ENCODE measurements at places on chromosomes 7 and 10.

DNA sequence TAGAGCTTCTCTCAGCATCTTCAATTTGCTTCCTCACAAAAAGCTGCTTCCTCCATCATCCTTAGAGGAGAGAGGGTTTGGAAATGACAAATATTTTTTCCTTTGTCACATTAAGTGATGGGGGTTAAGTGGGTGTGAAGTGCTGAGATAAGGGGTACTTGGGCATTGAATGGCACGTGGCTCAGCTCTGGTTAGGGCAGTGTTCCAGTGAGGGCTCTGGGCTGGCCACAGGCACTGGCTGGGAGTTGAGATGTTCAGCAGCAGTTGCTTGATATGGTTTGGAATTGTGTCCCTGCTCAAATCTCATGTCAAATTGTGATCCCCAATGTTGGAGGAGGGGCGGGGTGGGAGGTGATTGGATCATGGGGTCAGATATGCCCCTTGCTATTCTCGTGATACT is 33.7 kb upstream of the CHCHD3 start:
- peaks cover 11% of the 10 kb centered on the region for H3K27me3 ChIP-seq
- H3K4me1 ChIP-seq = no peaks in the 10 kb centered on the region
- H3K36me3 ChIP-seq = no peaks in the 10 kb centered on the region
- H3K4me3 ChIP-seq = no peak overlapping the region

- H3K36me3 ChIP-seq = no peaks in the 10 kb centered on the region
- no peak for DNase-seq
- H3K27me3 ChIP-seq = peaks cover 2% of the 10 kb centered on the region
- no peaks in the 10 kb centered on the region for H3K4me1 ChIP-seq
Measured at GRCh38 chr10:23505797-23506465, 67.1 kb downstream of the OTUD1 start.

GRCh38 chr10:109250152-109250551 is 673.2 kb downstream of the XPNPEP1 start:
- H3K36me3 ChIP-seq = no peaks in the 10 kb centered on the region
- no peaks in the 10 kb centered on the region for H3K4me1 ChIP-seq
- H3K27ac ChIP-seq = no peak overlapping the region
- no peak for DNase-seq
- no peaks in the 10 kb centered on the region for H3K27me3 ChIP-seq

- H3K27ac ChIP-seq = no peak overlapping the region
- H3K4me3 ChIP-seq = no peak overlapping the region
- no peak for DNase-seq
- no peaks in the 10 kb centered on the region for H3K4me1 ChIP-seq
Measured at GRCh38 chr10:33309406-33309805, 25.1 kb downstream of the NRP1 start.

GRCh38 chr10:126011995-126012394 is 115.6 kb downstream of the FANK1 start:
- H3K27ac ChIP-seq = no peak overlapping the region
- no peak for DNase-seq
- H3K4me1 ChIP-seq = no peaks in the 10 kb centered on the region
- no peaks in the 10 kb centered on the region for H3K36me3 ChIP-seq

DNA sequence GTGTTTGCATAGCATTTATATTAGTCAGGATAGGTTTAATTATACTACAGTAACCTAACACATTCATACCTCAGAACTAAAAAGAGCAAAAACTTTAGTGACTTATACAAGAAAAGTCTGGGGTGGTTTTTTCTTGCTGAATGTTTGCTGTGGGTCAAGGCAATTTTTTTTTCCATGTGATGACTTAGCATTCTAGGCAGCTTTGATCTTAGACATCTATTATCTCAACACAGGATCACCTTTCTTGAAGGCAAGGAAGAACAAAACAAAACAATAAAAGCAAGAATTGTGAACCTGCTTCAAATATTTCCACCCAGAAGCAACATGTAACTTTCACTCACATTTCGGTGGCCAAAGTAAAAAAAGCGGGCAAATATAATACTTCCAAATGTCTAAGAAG is 20.7 kb upstream of the CBLL1 start:
- no peaks in the 10 kb centered on the region for H3K36me3 ChIP-seq
- DNase-seq = no peak

DNA sequence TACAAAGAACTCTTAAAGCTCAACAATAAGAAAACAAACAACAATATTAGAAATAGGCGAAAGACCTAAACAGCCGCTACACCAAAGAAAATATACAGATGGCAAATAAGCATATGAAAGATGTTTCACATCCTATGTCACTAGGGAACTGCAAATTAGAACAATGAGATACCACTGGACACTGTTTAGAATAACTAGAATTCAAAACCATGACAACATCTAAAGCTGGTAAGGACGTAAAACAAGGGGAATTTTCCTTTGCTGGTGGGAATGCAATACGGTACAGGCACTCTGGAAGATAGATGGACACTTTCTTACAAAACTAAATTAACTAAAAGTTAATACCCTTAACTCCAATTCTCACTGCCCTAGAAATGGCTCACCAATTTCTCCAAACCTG is 44.5 kb downstream of the THSD7A start:
- H3K4me3 ChIP-seq = no peak overlapping the region
- no peaks in the 10 kb centered on the region for H3K27me3 ChIP-seq
- H3K27ac ChIP-seq = no peak overlapping the region
- no peaks in the 10 kb centered on the region for H3K36me3 ChIP-seq
- H3K4me1 ChIP-seq = no peaks in the 10 kb centered on the region

GRCh38 chr10:110181911-110182310 is 25.5 kb upstream of the MXI1 start:
- peaks cover 23% of the 10 kb centered on the region for H3K27me3 ChIP-seq
- no peaks in the 10 kb centered on the region for H3K36me3 ChIP-seq
- no peaks in the 10 kb centered on the region for H3K4me1 ChIP-seq

GRCh38 chr10:3226960-3227744 is 54.6 kb upstream of the PITRM1 start:
- no peaks in the 10 kb centered on the region for H3K27me3 ChIP-seq
- no peaks in the 10 kb centered on the region for H3K36me3 ChIP-seq
- DNase-seq = no peak
- H3K27ac ChIP-seq = no peak overlapping the region
- peaks cover 23% of the 10 kb centered on the region for H3K4me1 ChIP-seq

GRCh38 chr10:113084031-113084430 is 134.0 kb downstream of the TCF7L2 start:
- H3K27ac ChIP-seq = no peak overlapping the region
- no peaks in the 10 kb centered on the region for H3K27me3 ChIP-seq
- no peak for DNase-seq
- H3K4me1 ChIP-seq = no peaks in the 10 kb centered on the region
- H3K36me3 ChIP-seq = no peaks in the 10 kb centered on the region

- peak; percentile 93 for DNase-seq
- peak overlapping the region; percentile 91 for H3K27ac ChIP-seq
- H3K4me1 ChIP-seq = peaks cover 45% of the 10 kb centered on the region
- no peaks in the 10 kb centered on the region for H3K27me3 ChIP-seq
- H3K4me3 ChIP-seq = peak overlapping the region; percentile 61
- peaks cover 19% of the 10 kb centered on the region for H3K36me3 ChIP-seq
Measured at GRCh38 chr10:102660888-102661657, 16.8 kb downstream of the TRIM8 start.

GRCh38 chr10:8404721-8405120 is 350.2 kb downstream of the GATA3 start:
- H3K27me3 ChIP-seq = no peaks in the 10 kb centered on the region
- peak; percentile 62 for DNase-seq
- H3K4me1 ChIP-seq = peaks cover 64% of the 10 kb centered on the region
- no peaks in the 10 kb centered on the region for H3K36me3 ChIP-seq
- H3K4me3 ChIP-seq = peak overlapping the region; percentile 65

- no peaks in the 10 kb centered on the region for H3K27me3 ChIP-seq
- no peak overlapping the region for H3K27ac ChIP-seq
- H3K36me3 ChIP-seq = no peaks in the 10 kb centered on the region
- H3K4me3 ChIP-seq = no peak overlapping the region
- H3K4me1 ChIP-seq = no peaks in the 10 kb centered on the region
Measured at GRCh38 chr7:5870311-5870710, 10.3 kb upstream of the OCM start.

- no peaks in the 10 kb centered on the region for H3K4me1 ChIP-seq
- peaks cover 13% of the 10 kb centered on the region for H3K27me3 ChIP-seq
- no peaks in the 10 kb centered on the region for H3K36me3 ChIP-seq
- no peak overlapping the region for H3K4me3 ChIP-seq
Measured at GRCh38 chr10:113780681-113781250, 29.3 kb downstream of the PLEKHS1 start.

DNA sequence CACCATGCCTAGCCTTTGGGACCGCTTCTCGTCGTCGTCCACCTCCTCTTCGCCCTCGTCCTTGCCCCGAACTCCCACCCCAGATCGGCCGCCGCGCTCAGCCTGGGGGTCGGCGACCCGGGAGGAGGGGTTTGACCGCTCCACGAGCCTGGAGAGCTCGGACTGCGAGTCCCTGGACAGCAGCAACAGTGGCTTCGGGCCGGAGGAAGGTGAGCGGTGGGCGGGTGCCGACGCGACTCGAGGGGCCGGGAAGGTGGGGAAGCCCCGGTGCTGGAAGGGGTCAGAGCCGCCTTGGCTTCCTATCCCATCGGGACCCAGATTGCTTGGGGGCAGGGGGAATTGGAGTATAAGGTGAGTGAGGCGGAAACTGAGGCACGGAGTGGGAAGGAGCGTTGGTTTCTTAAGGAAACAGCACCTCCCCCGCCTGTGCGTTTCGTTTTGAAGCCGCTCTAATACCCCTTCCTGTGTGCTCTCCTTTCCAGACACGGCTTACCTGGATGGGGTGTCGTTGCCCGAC is 547 bp downstream of the DDIT4 start:
- H3K36me3 ChIP-seq = peaks cover 37% of the 10 kb centered on the region
- peak overlapping the region; percentile 100 for H3K4me3 ChIP-seq
- H3K4me1 ChIP-seq = peaks cover 43% of the 10 kb centered on the region
- no peaks in the 10 kb centered on the region for H3K27me3 ChIP-seq

- H3K36me3 ChIP-seq = peaks cover 33% of the 10 kb centered on the region
- H3K27me3 ChIP-seq = no peaks in the 10 kb centered on the region
- H3K27ac ChIP-seq = no peak overlapping the region
- DNase-seq = no peak
- H3K4me1 ChIP-seq = peaks cover 24% of the 10 kb centered on the region
Measured at GRCh38 chr10:21885940-21886339, 117.6 kb downstream of the DNAJC1 start.

DNA sequence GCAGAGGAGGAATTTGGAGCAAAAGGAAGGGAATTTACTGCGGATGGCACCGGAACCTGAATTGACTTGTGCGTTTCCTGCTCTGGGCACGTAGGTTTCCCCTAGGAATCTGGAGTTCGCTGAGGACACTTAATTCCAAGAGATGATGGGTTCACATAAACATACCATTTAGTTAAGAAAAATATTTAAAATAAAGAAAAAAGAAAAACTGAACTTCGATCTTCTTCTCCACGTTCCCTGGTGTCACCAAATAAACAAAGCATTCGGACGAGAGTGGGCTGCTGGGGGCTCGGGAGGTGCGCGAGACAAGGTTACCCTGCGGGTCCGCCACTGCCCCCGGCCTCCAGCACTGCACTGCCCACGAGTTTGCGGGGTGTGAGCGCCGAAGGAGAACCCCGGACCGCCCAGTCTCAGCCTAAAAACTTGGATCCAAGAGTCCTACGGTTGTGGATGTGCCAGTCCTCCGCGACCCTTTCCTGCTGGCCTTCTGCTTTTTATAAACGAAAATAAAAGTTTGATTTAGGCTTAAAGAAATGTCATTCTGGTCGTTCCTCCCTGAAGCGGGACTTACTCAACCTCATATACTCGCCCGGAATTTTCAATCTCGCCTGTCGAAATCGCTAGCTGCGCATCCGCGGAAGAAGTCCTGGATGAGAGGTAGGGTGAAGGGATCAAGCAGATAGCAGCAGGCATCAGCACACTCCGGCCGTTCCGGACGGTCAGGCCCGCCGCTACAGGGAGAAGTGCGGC is 30.3 kb downstream of the SKIDA1 start:
- H3K27me3 ChIP-seq = peaks cover 57% of the 10 kb centered on the region
- H3K27ac ChIP-seq = no peak overlapping the region
- H3K4me3 ChIP-seq = peak overlapping the region; percentile 78
- H3K36me3 ChIP-seq = no peaks in the 10 kb centered on the region

DNA sequence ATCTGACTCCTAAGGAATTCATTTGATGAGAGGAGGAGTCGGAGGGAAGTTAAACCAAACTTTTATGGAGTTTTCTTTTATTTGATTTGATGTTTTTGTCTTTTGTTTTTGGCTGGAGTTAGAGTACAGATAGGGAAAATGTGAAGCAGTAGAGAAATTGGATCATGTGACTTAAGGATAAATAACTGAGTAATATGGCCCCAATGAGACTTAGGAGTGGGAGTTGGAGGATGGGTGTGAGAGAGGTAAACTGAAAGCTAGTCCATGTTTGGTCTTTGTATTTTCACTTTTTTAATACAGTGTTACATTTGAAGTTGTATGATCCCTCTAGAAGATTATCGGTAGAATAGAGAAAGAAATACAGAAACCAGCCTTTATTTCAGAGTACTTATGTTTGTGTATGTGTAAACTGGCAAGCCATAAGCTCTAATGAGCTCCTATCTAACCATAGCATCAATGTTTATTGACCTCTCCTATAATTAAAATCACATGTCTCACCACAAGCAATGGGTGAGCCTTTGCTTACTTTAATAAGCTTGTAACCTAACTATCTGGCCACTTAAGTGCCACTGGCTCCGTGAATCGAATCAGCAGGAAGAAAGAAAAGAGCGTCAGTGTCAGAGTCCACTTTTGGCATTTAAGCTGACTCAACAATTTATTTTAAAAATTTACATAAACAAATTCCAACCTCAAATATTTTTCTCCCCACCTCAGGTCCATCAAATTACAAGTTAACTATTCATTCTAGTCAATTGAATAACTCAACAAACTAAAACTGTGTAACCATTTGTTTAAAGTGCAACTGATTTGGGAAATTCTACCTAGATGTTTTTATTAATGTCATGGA is 113.8 kb downstream of the EPDR1 start:
- H3K27me3 ChIP-seq = peaks cover 5% of the 10 kb centered on the region
- no peak for DNase-seq
- H3K27ac ChIP-seq = no peak overlapping the region

GRCh38 chr7:158809596-158809995 is 19.7 kb downstream of the ESYT2 start:
- H3K27me3 ChIP-seq = no peaks in the 10 kb centered on the region
- H3K27ac ChIP-seq = peak overlapping the region; percentile 97
- peak; percentile 45 for DNase-seq
- H3K4me1 ChIP-seq = peaks cover 74% of the 10 kb centered on the region
- peaks cover 62% of the 10 kb centered on the region for H3K36me3 ChIP-seq

DNA sequence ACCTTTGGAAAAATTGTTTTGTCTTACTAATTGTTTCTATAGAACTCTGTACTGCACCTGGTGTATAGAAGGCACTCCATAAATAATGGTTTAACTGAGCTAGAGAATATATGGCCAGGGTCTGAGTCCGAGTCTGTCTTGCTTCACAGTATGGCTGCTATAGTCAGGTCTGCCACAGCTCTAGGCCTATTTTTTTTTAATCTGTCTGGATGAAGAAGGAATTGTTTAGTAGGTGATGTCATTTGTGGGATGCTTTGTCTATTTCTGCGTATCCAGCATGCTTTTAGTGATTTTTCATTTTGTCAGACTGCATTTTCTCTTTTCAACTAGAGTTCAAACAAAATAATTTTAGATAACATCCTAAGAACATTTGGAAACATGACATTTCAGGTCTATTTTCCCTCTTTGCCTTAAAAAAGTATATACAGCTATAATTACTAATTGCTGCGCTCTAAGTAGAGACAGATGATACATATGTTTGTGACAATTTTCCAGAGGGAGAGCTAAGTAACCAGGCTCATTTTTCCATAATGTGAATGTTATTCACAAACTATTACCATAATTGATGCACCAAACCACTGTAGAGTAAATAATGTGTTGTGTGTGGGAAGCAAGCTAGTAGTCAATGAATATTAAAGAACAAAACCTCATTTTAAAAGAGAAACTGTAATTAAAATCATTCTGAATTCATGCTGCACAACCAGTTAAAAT is 361.7 kb downstream of the AUTS2 start:
- no peak overlapping the region for H3K27ac ChIP-seq
- H3K4me1 ChIP-seq = peaks cover 7% of the 10 kb centered on the region
- no peak for DNase-seq
- no peaks in the 10 kb centered on the region for H3K36me3 ChIP-seq
- no peak overlapping the region for H3K4me3 ChIP-seq

All from activated CD8-positive, alpha-beta T cell treated with anti-CD3 and anti-CD28 coated beads for 36 hours (primary cell).